ENCODE measurements at places on chromosomes 11 and 22.

DNA sequence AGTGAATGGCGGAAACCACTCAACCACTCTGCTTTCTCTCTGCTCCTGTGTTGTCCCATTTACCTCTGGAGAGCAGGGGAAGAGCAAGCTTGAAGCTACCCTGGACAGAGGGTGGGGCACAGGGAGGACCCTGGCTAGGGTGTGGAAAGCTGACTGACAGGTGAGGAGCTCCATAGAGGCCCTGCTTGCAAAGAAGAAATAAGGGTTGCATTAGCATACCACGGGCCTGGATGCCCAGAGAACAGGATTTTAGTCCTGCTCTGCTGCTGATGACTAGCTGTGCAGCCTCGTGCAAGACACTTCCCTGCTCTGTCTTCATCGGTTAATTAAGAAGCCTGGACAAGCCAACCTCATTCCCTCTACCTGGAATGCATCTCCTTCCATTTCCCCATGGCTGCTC lies 135.0 kb downstream of the BUD13 start:
- DNase-seq, result no peak

GRCh38 chr11:48210052-48210451 lies 6.6 kb upstream of the OR4B1 start:
- DNase-seq, result no peak

DNA sequence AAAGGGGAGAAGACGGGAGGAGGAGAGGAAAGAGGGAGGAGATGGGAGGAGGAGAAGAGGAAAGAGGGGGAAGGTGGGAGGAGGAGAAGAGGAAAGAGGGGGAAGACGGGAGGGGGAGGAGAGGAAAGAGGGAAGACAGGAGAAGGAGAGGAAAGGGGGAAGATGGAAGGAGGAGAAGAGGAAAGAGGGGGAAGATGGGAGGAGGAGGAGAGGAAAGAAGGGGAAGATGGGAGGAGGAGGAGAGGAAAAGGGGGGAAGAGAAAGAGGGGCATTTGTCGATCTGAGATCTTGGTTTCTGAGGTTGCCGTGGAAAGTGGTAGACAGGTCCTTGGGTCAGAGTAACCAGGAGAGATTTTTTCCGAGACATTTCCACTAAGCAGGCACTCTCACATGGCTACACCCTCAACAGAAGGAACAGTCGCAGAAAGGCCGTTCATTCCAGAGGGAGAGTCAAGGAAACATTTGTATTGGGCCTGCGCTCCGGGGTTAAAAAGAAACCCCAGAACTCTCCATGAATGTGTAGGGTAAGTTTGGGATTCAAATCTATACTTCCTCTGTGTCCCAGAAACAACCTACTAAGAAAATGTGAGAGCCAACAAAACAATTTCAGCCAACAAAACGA lies 39.8 kb upstream of the CARS1 start:
- no peak for DNase-seq

DNA sequence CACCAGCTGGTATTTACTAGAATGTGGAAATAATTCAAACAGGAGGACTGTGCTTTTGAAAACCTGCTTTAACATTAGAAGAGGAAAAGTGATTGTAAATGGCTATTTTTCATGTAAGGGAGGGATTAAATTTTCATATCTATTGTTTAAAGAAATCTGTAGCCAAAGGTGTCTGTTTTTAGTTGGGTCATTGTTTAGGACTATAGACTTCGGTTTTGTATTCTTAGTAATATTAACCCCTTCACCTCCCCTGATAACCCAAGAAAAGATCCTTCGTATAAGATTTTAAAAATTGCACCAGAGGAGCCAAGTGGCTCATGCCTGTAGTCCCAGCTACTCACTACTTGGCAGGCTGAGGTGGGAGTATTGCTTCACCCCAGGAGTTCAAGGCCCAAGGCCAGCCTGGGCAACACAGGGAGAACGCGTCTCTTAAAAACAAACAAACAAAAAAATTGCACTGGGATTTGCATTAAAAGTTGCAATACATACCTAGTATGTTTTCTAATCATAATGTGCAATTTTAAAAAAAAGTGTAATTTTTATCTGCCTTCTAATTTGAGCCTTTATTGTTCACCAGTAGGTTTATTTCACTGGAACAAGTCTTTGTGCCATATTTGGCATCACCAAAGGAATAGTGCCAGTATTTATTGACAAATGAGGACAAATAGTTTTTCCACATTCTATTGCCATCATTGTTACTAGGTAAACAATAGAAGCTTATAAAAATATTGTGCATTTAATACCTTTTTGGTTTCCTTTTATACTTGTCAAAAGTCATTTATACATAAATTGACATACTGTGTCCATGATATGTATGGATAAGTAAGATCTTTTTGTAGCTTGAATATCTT lies 34.3 kb downstream of the MTMR3 start:
- peak; percentile 43 for DNase-seq

DNA sequence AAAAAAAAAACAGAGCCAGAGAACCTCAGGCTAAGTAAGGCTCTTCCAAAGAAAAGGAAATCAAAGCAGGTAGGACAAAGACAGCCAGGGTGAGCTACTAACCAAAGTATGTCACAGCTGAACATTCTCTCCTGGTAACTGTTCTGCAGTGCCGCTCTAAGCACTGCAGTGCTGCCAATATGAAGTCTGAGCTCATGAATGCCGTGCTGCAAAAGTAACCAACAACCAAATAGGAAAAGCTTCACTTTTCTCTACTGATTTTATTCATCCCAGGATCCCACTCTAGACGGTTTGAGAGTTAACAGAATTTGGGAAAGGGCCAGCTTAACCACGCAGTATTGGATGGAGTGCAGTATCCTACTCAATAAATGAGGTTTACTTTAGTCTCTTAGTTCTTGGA lies 3.5 kb downstream of the SIK3 start:
- DNase-seq, result no peak

GRCh38 chr11:107631931-107632330 lies 41.0 kb downstream of the ELMOD1 start:
- no peak for DNase-seq

DNA sequence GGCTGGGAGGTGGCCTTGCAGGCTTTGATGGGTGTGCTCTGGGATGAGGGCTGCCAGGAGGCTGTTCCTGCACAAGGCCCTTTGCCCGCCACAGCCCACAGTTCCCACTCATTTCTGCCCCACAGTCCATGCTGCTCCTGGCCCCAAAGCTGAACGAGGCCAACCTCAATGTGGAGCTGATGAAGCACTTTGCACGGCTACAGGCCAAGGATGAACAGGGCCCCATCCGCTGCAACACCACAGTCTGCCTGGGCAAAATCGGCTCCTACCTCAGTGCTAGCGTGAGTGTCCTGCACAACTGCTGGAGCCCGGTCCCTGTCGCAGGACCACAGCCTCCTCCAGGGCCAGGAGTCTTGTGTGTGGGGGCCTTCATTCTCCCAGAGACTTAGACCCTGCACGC lies 10.2 kb downstream of the SCYL1 start:
- DNase-seq, result no peak

DNA sequence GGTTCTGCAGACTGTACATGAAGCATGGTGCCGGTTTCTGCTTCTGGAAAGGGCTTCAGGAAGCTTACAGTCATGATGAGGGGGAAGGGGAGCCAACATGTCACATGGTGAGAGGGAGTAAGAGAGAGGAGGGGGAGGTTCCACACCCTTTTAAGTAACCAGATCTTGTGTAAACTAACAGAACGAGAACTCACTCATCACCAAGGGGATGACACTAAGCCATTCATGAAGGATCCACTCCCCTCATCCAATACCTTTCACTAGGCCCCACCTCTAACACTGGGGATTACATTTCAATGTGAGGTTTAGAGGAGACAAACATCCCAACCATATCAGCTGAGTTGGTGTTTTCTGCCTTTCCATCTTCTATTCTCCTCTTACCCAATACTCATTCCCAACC lies 83.5 kb downstream of the BDNF start:
- DNase-seq, result no peak

- DNase-seq, result peak; percentile 42
Measured at GRCh38 chr22:32531931-32532819, 57.6 kb downstream of the FBXO7 start.

- DNase-seq, result no peak
Measured at GRCh38 chr11:134278356-134278755, 2.2 kb downstream of the GLB1L3 start.

- DNase-seq, result no peak
Measured at GRCh38 chr11:2552210-2552609, 107.4 kb downstream of the KCNQ1 start.

GRCh38 chr22:39174498-39175352 lies 22.2 kb upstream of the CBX7 start:
- DNase-seq, result peak; percentile 89

DNA sequence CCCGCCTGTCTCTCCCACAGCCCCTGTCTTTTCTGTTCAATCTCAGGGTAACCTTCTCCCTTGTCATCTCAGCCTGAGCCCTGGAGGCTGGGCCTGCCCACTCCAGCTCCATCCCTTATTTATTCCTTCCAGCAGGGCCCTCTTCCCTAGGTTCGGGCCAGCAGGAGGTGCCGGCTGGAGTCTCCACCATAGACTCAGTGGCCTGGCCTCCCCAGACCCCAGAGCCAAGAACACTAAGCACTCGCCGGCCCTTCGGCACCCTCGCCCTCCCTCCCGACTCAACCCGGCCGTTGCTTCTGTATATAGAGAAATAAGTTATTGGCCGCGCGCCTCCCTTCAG lies 1.4 kb upstream of the RAB1B start:
- no peak for DNase-seq

Data from ovary (tissue), 10 donors.